CD4-positive, alpha-beta T cell (primary cell): ENCODE measurements at places on chromosomes 5 and 9.

DNA sequence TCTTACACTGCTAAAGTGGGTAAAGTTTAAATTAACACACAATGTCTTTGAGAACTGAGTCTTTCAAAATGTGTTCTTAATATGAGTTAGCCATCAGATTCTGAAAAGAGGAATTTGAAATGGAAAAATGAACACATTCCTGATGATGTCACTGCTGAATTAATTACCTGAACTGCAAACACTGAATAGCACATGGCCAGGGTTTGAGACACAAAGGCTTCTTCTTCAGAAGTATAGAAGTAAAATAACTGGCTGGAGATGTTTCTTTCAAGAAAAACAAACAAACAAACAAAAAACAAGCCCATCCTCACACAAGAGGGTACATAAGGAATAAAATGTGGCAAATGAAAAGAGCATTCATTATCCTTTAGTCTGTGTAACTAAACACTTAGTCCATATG, 7.1 kb downstream of the GLIS3 start:
- DNase-seq = no peak

GRCh38 chr9:136577941-136578625, 32.2 kb upstream of the NOTCH1 start:
- DNase-seq = no peak

DNA sequence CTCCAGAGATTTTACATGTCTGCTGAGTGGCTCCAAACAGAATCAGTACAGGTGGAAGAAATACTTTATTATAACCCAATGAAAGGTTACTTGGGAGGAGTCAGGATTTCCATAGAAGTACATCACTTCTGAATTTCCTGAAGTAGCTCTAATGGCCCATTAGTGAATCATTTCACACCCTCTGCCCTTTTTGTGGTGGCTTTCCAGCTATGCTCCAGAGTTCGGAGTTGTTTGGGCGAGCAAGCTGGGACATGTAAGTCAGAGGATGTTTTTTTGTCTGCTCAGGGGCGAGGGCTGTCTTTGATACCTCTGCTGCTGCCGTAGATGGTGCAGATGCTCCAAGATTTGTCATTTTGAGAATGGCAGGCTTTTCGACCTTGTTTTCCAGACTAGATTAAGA, 226.1 kb downstream of the GOLPH3 start:
- no peak for DNase-seq

- DNase-seq = no peak
Measured at GRCh38 chr9:121529237-121529987, 29.8 kb upstream of the GGTA1 start.

- DNase-seq = no peak
Measured at GRCh38 chr5:17056141-17056631, 120.1 kb upstream of the MYO10 start.

DNA sequence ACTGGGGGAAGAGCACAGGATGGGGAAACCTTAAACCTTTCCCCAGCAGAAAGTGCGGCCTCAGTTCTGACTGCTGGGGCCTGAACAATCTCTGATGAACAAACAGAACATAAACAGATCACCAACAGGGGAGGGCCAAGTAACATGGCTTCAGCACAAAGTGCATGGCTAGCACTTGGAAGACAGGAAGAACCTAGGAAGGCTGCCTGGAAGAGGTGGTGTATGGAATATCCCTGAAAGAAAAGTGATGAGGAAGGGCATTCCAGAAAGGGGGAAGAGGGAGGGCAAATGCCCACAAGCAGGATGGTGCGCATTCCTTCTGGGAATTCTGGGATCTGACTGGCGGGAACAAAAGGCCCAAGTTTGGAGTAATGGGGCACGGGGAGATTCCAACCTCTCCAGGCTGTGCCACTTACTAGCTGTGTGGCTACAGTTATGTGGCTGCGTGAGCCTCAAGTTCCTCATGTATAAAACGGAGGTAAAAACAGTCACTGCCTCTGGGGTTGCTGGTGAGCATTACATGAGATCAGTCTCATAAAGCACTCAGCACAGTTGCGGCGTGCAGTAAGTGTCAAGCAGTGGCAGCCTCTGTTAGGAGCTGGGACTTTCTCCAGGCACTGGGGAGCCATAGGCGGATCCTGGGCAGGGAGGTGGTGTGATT, 1.6 kb downstream of the PDGFRB start:
- peak; percentile 12 for DNase-seq

GRCh38 chr5:6730407-6730806, 17.2 kb downstream of the TENT4A start:
- no peak for DNase-seq

GRCh38 chr5:41878173-41878572, 7.9 kb upstream of the OXCT1 start:
- no peak for DNase-seq

DNA sequence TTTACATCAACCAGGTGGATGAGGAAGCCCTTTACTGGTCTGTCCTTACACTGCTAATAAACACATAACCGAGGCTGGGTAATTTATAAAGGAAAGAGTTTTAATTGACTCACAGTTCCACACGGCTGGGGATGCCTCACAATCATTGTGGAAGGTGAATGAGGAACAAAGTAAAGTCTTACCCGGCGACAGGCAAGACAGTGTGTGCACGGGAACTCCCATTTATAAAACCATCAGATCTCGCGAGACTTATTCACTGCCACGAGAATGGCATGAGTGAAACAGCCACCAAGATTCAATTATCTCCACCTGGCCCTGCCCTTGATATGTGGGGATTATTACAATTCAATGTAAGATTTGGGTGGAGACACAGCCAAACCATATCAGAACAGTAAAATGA, 67.3 kb upstream of the GRAMD2B start:
- no peak for DNase-seq

- DNase-seq = no peak
Measured at GRCh38 chr9:134454476-134454857, 128.2 kb downstream of the RXRA start.

- no peak for DNase-seq
Measured at GRCh38 chr5:68354315-68354714, 138.8 kb downstream of the PIK3R1 start.

DNA sequence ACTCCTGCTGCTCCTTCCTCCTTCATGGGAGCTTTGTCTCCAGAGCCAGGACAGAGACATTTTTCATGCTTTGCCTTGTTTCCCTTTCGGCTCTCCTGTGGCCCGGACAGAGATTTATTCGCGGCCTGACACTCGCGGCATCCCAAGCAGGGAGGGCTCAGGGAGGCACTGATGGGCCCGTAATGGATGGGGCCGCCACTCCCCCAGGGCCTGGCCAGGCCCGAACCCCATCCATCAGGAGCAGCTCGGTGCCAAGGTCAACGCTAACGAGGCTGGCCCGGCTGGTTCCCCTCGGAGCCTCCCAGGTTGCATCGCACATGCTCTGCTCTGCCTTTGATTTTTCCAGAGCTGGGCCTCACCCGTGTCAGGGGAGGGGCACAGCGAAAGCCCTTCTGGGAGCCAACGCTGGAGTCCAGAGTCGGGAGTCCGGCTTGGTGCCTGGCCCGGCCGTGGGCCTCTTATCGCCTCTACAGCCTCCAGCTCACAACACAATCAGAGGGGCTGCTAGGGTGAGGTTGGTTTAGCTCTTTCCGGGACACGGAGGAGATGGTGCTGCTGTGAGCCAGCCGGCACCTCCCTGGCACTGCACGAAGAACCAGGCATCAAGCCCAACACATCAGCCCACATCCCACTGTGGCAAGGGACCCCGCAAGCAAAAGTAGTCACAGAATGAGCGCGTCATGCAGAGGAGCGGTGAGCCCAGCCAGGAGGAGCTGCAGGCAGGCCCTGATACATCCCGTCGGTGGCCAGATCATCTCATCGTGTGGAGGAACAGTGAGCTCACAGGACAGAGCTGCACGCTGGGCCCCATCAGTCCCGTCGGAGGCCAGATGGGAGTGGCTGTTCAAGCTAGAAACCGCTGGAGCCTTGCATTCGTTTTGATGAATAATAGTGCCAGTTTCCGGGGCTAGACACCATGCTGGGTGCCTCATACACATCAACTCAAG, 72.2 kb upstream of the BARHL1 start:
- DNase-seq = no peak

DNA sequence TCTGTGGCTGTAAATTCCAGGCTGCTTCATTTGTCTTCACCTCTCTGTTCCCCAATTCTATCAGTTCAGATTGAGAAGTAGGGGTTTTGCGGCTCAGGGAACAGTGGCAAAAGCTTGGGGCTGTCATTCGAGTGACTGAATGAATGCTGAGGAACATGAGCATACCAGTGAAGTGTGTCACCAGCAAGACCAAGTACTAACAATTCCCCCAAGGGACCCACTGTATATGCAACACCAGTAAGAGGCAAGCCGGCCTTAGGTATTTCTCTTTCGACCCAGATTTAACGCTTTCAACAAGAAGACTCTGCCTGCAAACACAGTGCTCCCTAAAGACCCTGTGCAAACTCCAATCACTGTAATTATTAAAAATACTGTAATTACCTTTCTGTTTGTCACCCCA, 25.8 kb downstream of the KLHL3 start:
- DNase-seq = no peak

- DNase-seq = no peak
Measured at GRCh38 chr5:38994324-38994927, 79.8 kb downstream of the RICTOR start.

- DNase-seq = no peak
Measured at GRCh38 chr9:83935276-83935935, 14.2 kb upstream of the KIF27 start.

DNA sequence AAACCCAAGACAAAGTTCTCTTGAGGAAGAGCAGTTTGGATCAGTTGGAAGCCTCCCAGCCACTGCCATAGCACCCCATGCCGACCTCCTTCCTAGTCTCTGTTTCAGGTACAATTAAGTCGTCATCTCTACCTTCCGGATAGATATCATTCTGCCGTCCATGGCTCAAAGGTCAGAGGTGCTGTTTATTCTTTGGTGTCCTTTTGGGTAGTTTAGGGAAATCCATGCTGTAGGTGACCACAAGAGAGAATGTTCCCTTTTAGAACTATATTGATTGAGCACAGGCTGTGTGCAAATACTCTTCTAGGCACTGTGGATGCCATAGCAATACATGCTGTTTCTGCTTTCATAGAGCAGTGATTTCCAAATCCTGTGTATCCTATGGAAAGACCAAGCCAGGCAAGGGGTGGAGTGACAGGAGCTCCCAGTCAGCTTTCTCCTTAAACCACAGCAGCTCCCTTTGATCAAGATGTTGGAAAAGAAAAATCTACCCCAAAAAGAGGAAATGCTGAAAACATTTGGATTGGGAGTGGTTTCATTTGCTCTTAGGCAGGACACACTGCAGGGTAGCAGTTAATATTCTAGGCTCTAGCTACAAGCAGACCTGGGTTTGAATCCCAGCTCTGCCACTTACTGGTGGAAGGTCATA, 127.9 kb downstream of the PALM2AKAP2 start:
- DNase-seq = no peak

- DNase-seq = no peak
Measured at GRCh38 chr9:95477441-95477840, 39.3 kb downstream of the PTCH1 start.

DNA sequence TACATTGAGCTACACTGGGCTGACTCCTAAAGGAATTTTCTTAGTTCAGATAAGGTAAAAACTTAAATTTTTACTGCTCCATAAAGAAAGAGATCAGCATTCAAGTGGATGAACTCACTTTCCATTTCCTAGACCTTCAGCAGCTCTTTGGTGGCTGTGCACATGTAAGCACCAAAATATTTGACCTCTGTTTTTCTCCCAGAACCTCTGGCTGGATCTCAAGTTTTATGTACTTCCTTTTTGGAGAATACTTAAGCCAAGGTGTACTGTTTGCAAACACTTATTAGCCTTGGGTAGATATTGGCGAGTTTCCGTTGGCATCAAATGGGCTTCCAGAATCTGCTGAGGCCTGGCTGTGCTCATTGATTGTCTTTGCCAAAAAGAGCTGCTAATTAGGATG, 10.3 kb downstream of the TNC start:
- no peak for DNase-seq

GRCh38 chr5:137605411-137605810, 106.3 kb upstream of the SPOCK1 start:
- DNase-seq = no peak

DNA sequence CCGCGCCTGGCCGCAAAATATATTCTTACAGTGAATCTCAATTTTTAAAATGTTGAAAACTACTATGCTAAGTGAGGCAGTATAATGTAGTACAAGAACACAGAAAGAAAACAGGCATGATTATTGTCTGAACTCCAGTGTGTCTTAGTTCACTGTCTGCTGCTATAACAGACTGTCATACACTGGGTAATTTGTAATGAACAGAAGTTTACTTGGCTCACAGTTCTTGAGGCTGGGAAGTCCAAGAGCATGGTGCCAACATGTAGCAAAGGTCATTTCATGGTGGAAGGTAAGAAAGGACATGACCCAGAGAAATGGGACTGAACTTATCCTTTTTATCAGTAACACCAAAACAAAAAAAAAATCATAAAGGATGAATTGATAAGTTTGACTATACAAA, 19.9 kb upstream of the TEX10 start:
- DNase-seq = no peak

DNA sequence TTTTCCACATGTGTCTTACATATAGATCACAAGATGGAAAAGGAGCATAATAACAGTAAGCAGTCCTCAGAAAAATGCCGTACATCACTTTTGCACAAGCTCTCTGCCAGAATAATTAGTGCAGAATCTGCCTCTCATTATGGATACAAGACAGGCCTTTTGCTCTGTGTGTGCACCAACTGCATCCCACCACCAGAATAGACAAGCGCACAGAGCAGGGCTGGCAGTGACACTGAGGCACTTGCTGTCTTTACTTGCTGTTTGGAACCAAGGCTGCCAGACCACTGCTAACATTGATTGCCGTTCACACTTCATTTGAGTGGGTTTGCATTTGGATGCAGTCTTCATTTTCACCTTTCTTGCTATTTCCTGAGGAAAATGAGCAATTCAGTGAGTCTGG, 741.3 kb downstream of the TLE1 start:
- DNase-seq = no peak

GRCh38 chr5:155522540-155522939, 509.0 kb downstream of the KIF4B start:
- DNase-seq = no peak

DNA sequence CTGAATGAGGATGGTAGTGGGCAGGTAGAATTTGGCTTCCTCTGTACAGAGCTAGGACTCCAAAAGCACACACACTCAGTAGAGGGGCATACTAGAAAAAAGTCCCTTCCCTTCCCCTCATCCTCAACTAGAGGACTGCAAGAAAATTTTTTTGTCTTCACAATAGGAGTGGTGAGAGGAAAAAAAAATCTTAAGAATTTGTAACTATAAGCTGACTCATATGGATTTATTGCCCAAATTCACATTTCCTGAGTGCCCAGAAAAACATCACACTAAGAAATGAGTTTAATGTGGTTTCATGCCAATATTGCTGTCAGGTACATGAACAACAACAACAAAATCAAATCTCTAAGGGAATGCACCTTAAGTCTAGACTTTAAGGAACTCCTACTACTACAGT, 43.7 kb downstream of the RANBP6 start:
- DNase-seq = no peak

DNA sequence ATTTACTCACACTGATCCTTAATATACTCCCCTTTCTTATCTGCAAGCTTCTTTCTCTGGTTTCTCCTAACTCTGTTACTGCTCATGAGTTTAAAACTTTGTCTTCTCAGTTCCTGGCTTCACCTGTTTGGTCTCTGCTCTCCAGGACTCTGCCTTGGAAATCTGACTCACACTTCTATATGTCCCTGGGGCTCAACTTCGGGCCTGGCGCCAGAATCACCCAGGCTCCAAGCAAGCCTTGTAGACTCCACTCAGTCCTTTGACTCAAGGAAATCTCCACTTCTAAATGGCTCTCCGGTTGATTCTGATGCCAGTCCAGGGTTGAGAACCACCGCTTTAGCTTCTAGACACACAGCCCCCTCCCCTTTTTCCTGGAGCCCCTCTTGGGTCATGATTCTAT, 57.8 kb downstream of the TMC1 start:
- DNase-seq = no peak
